ENCODE measurements at places on chromosomes 5 and 9. TPM values are rescaled to one million over a fixed set of nuclear protein-coding genes. Genes with fewer than 3 reads are reported as not detected.

The TMEM215 gene
- not detected for total RNA-seq

The DMRT3 gene
- total RNA-seq, result not detected

The C9orf57 gene
- total RNA-seq, result not detected

The SV2C gene
- total RNA-seq, result not detected

The PDZD2 gene
- 1.4 TPM for total RNA-seq

The FRMPD1 gene
- under 0.01 TPM for total RNA-seq

The SLC4A9 gene
- not detected for total RNA-seq

The SLCO4C1 gene
- not detected for total RNA-seq

The DCP2 gene
- total RNA-seq, result 39.7 TPM

The IL31RA gene
- 1.1 TPM for total RNA-seq

The LRRC19 gene
- not detected for total RNA-seq

The STK32A gene
- under 0.01 TPM for total RNA-seq

The PTGS1 gene
- total RNA-seq, result 9.4 TPM

The IARS1 gene
- total RNA-seq, result 234 TPM

The FASTKD3 gene
- 17.6 TPM for total RNA-seq

The HMCN2 gene
- not detected for total RNA-seq

The PTGDS gene
- total RNA-seq, result 16.1 TPM

The PAM gene
- 167 TPM for total RNA-seq

The PCDHA12 gene
- total RNA-seq, result not detected

The AHRR gene
- 2.8 TPM for total RNA-seq
